Uterus (tissue), 4 donors: ENCODE measurements at places on chromosomes 12 and 14. TPM values are rescaled to one million over a fixed set of nuclear protein-coding genes. Genes with fewer than 3 reads are reported as not detected.

The LMO3 gene
- 20.9 TPM for total RNA-seq

The BAZ1A gene
- total RNA-seq = 30.6 TPM

The TBX3 gene
- total RNA-seq = 37.9 TPM

The GPX2 gene
- total RNA-seq = not detected

The CISTR gene
- not detected for total RNA-seq

The DPPA3 gene
- not detected for total RNA-seq

The STXBP6 gene
- total RNA-seq = 11.9 TPM

The FOXN4 gene
- not detected for total RNA-seq

The OR4K5 gene
- total RNA-seq = not detected

- no peak overlapping the region for H3K27ac ChIP-seq
- H3K4me3 ChIP-seq = no peak overlapping the region
- no peaks in the 10 kb centered on the region for H3K36me3 ChIP-seq
- DNase-seq = no peak
- H3K4me1 ChIP-seq = no peaks in the 10 kb centered on the region
- H3K27me3 ChIP-seq = no peaks in the 10 kb centered on the region
These were observed 133.1 kb downstream of the LRIG3 start for GRCh38 chr12:58787021-58787760.

- no peaks in the 10 kb centered on the region for H3K4me1 ChIP-seq
- no peaks in the 10 kb centered on the region for H3K36me3 ChIP-seq
- no peak overlapping the region for H3K4me3 ChIP-seq
- H3K27me3 ChIP-seq = no peaks in the 10 kb centered on the region
- H3K27ac ChIP-seq = no peak overlapping the region
These were observed 89.5 kb upstream of the BCL2L14 start for GRCh38 chr12:11981121-11981733.

GRCh38 chr12:6570264-6570887, 2.3 kb upstream of the NOP2 start:
- no peak overlapping the region for H3K4me3 ChIP-seq
- no peak overlapping the region for H3K27ac ChIP-seq
- DNase-seq = peak; percentile 34
- no peaks in the 10 kb centered on the region for H3K36me3 ChIP-seq

- DNase-seq = no peak
- H3K36me3 ChIP-seq = no peaks in the 10 kb centered on the region
- no peaks in the 10 kb centered on the region for H3K4me1 ChIP-seq
- H3K27me3 ChIP-seq = no peaks in the 10 kb centered on the region
These were observed 191.5 kb downstream of the SLC5A8 start for GRCh38 chr12:101018540-101018939.

DNA sequence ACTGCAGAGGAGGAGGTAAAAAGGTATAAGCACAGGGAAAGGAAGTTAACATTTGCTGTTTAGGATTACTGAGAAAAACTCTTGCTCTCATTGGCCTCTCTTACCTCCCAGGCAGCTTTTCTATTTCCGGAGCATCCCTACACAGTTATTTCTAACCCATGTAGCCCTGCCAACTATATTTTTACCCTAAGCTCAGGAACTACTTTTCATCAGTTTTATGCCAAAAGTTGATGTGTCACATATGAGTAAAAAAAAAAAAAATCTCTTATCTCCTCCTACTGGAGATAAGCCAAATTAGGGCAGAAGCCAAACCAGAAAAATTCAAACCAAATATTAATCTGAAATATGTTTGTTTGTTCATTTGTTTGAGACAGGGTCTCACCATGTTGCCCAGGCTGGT, 34.4 kb upstream of the PSMA6 start:
- H3K27ac ChIP-seq = no peak overlapping the region
- H3K27me3 ChIP-seq = no peaks in the 10 kb centered on the region
- no peaks in the 10 kb centered on the region for H3K36me3 ChIP-seq
- no peaks in the 10 kb centered on the region for H3K4me1 ChIP-seq
- H3K4me3 ChIP-seq = no peak overlapping the region
- no peak for DNase-seq

- H3K27ac ChIP-seq = no peak overlapping the region
- no peaks in the 10 kb centered on the region for H3K27me3 ChIP-seq
- H3K4me1 ChIP-seq = no peaks in the 10 kb centered on the region
These were observed 60.3 kb downstream of the ATP2B1 start for GRCh38 chr12:89648211-89648930.

DNA sequence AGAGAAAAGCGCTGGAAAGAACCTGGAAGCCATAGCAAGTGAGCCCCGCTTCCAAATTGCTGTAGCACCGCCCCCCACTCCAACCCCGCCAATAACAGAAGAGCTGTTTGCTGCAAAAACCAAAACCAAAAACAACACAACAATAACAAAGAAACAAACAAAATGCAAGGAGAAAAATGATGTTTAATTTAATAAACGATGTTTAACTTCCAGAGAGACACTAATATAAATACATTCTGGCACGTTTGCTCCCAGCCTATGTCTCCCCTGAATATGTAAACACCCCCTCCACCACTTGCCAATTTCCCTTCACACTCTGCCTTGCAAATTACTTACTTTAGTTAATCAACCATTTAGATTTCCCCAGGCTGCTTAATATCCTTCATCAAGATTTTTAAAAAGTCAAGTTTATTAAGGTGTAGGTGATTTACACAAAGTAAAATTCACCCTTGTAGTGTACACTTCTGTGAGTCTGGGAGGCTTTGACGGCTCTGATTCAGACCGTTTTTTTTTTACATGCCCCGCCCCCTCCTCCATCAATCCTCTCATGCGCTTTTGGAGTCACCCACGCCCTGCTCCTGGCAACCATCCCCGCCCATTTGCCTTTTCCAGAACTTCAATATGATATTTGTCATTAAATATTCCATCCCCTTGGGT, 482 bp upstream of the IFI27L2 start:
- no peaks in the 10 kb centered on the region for H3K36me3 ChIP-seq
- DNase-seq = peak; percentile 67
- H3K4me3 ChIP-seq = peak overlapping the region; percentile 48
- no peaks in the 10 kb centered on the region for H3K4me1 ChIP-seq

- H3K4me3 ChIP-seq = no peak overlapping the region
- H3K36me3 ChIP-seq = no peaks in the 10 kb centered on the region
- H3K27ac ChIP-seq = peak overlapping the region; percentile 58
- no peak for DNase-seq
- peaks cover 4% of the 10 kb centered on the region for H3K4me1 ChIP-seq
These were observed 31.1 kb upstream of the DUSP6 start for GRCh38 chr12:89383235-89384049.

DNA sequence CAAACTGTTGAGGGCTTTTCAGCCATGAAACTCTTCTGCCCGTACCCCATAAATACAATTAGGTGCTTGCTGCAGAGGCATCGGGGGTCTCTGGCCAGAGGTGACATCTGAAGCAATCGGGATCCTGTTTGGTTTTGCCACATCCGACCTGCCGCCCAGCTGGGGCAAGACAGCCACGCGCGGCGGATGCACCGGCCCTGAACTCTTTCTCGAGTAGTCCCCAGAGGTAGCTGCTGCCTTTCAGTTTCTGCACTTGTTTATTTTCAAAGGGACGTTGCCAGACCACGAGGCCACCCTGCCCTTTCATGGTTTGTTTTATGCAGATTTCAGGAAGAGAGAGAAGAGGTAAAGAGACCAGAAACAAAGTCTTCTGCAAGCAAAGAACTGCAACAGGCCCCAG, 10.6 kb upstream of the MLXIP start:
- no peak overlapping the region for H3K4me3 ChIP-seq
- H3K27ac ChIP-seq = peak overlapping the region; percentile 42
- H3K4me1 ChIP-seq = peaks cover 6% of the 10 kb centered on the region
- H3K36me3 ChIP-seq = no peaks in the 10 kb centered on the region
- no peaks in the 10 kb centered on the region for H3K27me3 ChIP-seq
